ENCODE measurements at places on chromosomes 11 and 22.

GRCh38 chr22:45344334-45344733 is 34.6 kb downstream of the FAM118A start:
- DNase-seq = peak; percentile 72

GRCh38 chr11:111542606-111543275 is 2.2 kb downstream of the LAYN start:
- DNase-seq = peak; percentile 20

DNA sequence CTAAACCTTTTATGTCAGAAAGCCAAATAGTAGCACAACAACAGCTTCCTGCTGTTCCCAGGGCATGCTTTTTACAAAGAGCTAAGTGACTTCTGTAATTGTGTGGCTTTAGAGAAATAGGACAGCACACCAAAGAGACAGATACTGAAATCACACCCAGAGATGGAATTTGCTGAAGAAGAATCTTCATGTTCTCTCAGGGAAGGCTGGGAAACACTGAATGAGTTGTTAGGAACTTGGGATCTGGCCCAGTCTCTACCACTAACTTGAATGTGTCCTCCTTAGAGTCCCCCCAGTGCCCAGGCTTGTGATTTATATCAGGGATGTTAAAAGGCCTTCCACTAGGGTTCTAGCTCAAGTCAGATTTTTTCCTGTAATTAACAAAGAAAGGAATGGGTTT is 175.2 kb downstream of the DBX1 start:
- no peak for DNase-seq

DNA sequence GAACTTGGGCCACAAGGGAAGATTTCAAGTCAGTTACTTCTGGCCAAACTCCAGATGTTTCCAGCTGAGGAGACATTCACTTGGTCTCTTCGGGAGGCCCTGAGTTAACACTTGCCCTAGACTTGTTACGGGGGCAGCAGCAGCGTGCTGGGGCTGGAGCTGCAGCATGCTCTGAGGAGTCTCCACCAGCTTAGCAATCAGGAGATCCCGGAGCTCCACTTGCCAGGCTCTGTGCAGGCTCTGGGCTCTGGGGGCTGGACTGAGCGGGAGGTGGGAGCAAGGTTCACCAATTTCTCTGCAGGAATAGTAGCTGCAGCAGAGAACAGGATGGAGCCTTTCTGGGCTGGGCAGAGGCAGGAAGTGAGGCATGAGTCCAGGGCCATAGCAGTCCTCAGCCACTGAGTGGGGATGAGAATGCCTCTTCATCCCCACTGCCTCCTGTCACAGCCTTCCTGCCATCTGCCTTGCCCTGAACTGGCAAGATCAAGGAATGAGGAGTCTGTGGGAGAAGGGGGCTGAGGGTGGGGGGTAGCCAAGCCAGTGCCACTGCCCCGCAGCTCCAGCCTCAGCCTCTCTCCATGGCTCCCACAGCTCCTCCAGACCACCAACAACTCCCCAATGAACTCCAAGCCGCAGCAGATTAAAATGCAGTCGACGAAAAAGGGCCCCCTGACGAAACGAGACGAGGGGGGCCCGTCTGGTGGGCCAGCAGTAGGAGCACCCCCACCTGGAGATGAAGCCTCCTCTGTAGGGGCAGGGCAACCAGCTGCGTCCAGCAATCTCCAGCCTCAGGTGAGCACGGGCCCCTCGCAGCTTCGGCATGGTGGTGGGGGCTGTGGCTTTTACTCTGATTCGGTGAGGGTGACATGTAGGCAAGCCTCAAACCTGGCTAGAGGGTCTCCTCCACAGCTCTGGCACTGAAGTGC is 23.4 kb downstream of the GTPBP1 start:
- DNase-seq = no peak

DNA sequence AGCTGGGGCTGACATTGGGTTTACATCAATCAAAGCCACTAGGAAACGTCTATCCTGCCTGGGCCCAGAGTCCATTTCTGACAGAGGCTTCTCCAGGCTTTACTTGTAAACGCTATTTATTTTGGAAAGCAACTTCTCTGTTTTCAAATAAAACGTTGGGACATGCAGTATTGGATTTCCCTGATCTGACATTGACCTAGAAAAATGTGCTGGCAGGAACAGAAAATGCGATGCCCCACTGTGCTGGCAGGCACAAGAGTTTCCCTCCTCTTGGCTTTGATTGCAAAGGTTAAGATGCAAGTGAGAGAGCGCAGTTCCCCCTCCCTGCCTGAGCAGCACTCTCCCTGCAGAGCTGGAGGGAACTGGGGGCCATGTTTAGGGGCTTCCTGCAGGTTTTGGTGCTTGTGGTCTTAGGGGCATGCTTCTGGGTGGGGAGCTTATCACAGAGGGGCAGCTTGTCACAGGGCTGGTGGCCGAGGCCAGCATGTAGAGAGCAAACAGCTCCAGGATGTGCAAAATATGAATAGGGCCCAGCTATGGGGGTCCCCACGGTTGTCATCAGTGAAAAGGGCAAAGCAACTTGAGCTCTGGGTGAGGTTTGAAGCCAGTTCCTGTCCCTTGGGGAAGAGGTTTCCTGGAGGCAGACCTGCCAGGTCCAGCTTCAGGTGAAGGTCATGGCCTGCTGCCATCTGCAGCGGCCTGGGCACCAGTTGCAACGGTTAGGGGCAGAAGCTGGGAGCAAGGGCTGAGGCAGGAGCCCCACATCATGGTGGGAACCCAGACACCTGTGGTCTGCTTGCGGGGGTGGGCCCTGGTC is 42.3 kb upstream of the DKK3 start:
- peak; percentile 65 for DNase-seq

DNA sequence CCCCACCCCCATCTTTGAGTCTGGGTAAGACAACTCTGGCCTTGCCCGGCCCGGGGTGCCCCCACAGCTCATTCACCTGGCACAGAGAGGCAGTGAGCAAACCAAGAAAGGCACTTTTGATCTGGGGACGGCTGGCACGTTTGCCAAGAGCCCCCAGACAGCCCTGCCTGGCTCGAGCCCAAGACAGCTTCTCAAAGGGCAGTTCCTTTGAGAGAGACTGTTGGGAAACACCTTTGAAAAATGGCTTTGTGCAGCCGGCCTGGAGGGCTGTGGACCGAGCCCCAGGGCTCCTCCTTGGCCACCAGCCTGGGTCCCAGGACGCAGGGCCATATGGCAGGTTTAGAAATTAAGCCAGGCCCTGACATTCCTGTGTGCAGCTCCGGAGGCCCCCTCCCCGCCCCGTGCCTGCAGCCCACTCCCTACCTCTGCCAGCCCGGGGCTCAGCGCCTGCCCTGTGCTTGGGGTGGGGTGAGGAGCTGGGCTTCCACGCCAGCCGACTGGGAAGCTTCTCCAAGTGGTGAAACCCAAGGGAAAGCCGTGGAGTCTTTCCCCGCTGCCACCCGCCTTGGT is 50.2 kb upstream of the SMIM38 start:
- no peak for DNase-seq

GRCh38 chr11:117909611-117910382 is 19.4 kb downstream of the TMPRSS13 start:
- DNase-seq = peak; percentile 68

DNA sequence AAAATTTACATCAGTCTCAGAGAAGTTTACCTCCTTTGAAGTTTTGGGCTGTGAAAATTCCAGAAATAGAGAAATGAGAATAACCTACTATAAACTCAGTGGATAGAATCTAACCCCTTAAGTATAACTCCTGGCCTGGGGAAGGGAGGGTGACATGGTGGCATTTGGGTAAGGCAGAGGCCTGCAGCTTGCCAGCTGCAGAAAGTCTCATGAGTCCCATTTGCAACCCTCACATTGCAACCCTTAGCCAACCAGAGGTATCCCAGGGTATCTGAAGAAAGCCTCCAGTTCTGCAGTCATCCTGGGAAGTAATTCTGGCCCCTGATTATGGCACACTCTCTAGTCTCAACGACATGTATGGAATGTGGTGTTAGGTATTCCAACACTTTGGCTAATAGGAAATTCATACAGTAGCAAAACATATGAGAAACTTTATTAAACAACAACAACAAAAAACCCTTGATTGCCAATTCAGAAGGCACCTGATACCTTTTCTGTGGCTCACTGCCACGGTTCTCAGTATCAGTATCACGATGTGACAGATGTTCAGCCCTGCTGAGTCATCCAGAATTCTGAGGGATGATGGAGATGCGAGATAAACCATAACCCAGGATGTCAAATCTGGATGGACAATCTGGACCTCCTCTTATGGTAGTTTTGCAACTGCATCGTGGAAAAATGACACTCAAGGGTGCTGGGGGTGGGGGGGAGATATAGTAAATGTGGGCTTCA is 743.4 kb downstream of the NELL1 start:
- DNase-seq = no peak

- no peak for DNase-seq
Observed at GRCh38 chr11:33709466-33709865, 8.8 kb upstream of the C11orf91 start.

GRCh38 chr11:94694309-94695060 is 73.7 kb upstream of the AMOTL1 start:
- DNase-seq = no peak

DNA sequence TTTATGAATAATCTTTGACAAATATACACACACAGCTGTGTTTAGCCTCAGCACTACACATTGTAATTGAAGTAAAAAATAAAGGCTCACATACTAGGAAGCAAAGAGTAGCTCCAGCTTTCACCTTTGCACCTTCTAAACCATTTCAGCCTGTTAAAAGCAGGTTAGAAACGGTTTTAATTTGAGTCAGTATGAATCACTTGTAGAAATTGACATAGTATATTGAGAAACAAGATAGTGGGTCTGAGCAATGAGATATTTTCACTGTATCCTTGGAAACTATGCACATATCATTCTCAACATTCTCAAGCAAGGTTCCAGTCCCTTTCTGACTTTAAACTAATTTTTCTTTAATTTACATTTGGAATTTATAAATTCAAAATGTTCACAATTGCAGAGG is 380.3 kb downstream of the AASDHPPT start:
- no peak for DNase-seq

- DNase-seq = no peak
Observed at GRCh38 chr11:117738246-117738957, 58.6 kb downstream of the DSCAML1 start.

DNA sequence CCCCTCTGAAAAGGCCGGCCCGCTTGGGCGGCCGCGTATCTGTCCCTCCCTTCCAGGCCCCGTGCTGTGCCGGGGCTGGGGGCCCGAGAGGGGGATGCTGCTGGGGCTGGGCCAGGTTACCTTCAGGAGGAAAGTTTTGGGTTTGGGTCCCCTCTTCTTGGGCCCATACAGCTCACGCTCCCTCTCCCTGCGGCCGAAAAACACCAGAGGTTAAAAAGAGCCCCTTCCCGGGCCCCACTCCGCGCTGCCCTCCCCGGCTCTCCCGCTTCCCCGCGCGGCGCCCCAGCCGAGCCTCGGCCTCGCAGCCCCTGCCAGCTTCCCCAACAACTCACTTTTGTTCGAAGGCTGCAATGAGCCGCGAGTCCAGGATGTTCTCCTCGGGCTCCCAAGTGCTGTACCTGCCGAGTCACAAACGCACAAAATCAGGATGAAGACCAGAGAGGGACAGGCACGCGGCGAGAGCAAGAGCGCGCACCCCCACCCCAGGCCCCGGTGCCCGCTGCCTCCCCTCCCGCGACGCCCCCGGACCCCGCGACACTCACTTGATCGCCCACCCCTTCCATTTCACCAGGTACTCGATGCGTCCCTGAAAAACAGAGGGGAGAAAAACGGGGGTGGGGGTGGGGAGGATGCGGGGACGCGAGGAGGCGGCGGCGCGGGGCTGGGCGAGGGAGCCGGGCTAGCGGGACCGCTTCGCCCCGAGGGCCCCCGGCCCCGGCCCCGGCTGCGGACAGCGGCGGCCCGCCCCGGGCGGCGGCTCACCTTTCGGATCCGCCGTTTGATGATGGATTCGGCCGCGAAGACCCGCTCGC is 450 bp downstream of the CBX6 start:
- peak; percentile 34 for DNase-seq

DNA sequence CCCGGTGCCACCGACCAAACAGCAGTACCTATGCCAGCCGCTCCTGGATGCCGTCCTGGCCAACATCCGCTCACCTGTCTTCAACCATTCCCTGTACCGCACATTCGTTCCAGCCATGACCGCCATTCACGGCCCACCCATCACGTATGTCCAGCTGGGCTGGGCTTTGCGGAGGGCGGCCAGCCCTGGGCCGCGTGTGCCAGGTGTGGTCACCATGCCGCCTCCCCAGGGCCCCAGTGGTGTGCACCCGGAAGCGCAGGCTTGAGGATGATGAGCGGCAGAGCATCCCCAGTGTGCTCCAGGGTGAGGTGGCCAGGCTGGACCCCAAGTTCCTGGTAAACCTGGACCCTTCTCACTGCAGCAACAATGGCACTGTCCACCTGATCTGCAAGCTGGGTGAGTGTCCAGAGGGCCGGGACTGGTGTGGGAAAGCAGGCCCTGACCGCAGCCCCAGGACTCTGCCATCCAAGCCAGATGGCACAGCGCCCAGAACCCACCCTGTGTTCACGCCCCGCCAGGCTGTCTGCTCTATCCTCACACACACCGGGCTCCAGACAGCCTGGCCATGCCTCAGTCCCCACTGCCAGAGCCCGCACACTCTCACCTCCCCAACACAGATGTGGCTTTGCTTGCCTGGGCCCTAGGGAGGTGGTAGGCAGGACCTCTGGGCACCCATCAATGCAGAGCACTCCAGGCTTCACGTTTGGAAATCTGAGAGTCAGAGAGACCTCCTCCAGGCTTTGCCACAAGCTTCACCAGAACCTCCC is 77.6 kb downstream of the MED15 start:
- DNase-seq = no peak

- DNase-seq = no peak
Observed at GRCh38 chr11:17287058-17287457, 10.5 kb downstream of the NUCB2 start.

- DNase-seq = peak; percentile 37
Observed at GRCh38 chr11:66509131-66509561, 1.3 kb upstream of the BBS1 start.

DNA sequence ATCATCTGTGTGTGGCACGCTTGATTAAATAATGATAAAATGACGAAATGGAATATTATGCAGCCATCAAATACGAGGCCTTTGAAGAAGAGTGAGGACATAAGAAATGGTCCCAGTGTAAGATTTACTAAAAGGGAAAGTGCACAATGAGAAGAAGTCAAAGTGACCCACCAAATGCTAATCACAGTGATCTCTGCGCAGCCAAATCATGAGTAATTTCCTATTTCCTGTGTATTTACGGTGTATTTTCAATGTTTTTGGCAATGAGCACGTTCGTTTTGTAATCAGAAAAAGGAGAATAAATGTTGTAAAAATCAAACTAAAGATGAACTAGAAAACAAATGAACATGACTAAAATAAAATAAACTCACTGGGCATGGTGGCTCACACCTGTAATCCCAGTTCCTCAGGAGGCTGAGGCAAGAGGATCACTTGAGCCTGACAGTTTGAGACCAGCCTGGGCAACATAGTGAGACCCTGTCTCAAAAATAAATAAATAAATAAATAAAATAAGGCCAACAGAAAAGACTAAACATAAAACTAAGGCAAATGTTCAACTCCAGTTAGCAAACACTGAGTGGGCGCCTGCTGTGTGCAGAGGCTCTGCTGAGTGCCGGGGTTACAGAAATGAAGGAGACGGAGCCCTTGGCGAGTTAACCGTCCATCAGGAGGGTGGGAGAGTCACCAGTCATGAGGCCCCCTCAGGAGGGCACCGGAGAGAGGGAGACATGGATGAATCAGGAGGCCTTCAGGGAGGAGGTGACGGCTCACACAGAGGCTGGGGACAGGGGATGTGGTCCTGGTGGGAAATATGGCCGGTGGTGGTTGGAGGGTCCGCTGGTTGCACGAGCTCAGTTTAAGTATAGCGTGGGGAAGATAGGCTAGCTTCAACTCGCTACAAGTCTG is 26.0 kb upstream of the CBX7 start:
- no peak for DNase-seq

All from hematopoietic multipotent progenitor cell treated with erythropoietin and hydrocortisone succinate and interleukin-3 and kit ligand, for 4 days (in vitro differentiated cells).